Astrocyte of the spinal cord (primary cell): ENCODE measurements at places on chromosomes 13 and 19.

DNA sequence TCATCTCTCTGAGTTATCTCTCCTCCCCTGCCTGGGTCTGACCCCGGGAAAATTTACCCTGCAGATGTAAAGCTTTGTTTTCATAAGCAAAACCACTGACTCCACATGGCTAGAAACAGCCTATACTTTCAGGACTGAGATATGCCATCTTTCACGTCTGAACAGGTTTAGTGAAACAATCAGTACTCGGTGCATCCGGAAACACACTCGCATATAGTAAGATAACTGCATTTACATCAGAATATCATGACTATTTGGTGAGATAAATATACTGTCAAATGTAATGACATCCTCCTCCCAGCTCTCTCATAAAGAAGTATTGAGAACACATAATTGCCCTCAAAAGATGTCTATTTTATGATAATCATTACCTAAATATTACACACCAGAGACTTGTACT is 172.8 kb downstream of the EFNB2 start:
- DNase-seq, result no peak

- no peak for DNase-seq
Observed at GRCh38 chr19:6588508-6589345, 2.2 kb downstream of the CD70 start.

- DNase-seq, result no peak
Observed at GRCh38 chr13:48826039-48826438, 149.7 kb upstream of the FNDC3A start.

GRCh38 chr19:47241919-47242577 is 11.0 kb upstream of the BBC3 start:
- DNase-seq, result no peak

GRCh38 chr13:37395544-37395943 is 203.0 kb downstream of the POSTN start:
- DNase-seq, result no peak

- DNase-seq, result no peak
Observed at GRCh38 chr19:51460164-51460992, 2.1 kb upstream of the SIGLEC8 start.

DNA sequence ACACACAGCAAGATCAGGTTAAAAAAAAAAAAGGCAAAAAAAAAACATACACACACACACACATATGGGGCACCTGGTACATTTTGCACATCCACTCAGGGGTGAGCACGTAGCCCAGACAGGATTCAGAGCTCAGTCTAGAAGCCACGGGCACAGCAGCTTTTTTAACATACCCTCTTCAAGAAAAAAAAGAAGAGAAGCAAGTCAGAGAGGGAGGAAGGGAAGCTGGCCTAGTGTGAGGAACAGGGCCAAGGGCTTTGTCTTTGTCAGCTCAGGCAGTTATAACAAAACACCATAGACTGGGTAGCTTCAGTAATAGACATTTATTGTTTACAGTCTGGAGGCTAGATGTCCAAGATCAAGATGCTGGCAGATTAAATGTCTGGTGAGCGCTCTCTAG is 2.3 kb upstream of the TPM4 start:
- no peak for DNase-seq
